Stimulated activated CD4-positive, alpha-beta T cell treated with anti-CD3 and anti-CD28 coated beads, Interleukin-1b, Interleukin-23, amount 100 ng/mL, for 1 hour (primary cell): ENCODE measurements at places on chromosomes 12 and 14.

DNA sequence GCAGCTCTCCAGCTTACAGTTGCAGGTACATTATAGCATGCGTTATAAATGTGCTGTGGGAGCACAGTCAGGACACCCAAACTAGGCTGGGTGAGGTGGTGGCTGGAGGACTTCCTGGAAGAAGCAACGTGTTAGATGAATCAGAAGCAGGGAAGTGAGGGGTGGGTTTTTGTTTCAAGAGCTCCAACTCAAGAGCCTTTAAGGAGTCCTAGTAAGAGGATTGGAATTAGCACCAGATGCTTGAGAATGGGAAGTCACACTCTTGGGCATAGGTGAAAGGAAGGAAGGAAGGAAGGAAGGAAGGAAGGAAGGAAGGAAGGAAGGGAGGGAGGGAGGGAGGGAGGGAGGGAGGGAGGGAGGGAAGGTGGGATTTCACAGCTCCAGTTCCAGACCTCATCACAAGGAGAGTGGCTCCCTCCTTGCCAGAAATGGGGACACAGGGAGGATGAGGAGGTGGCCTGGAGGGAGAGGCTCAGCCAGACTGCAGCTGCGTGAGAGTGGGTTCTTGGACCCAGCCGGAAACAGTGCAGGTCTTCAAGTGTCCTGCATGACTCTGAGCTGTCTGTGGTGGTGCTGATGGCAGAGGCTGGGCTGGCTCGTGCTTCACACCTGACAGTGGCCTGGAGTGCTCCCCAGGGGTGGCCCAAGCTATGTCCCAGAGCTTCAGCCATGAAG, 115.7 kb upstream of the GSC start:
- no peak for DNase-seq

DNA sequence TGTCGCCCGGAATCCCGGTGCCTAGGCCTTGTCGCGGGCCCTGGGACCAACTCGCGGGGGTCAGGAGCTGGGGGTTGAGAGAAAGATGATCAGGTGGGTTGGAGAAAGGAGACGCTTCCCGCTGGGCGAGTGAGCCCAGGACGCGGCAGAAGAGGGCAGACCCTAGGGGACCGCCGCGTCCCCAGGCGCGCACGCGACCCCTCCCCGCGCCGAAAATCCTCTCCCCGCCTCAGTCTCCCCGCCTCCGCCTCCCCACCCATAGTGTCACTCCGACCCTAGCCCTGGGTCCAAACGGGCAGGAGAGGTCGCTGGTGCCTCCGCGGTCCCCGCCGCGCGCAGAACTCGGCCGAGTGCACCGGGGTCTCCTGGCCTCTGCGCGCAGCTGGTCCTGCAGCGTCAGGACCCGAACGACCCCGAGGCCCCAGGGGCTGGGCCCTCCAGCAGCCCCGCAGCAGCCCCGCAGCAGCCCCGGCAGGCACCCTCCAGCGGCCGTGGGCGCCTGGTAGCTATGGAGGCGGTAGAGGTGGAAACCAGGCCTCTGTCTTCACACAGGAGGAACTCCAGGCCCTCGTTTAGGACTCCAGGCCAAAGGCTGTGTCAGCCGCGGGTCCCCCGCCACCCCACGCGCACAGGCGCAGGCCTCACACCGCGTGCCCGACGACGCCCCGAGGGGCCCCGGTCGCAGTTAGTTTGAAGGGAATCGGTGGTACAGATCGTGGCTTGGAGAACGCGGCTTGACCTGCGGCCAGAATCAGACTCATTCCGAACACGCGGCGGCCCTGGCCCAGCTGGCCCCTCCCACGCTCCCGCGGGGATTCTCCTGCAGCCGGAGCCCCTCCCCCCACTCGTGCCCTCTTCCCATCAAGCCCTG, 60.1 kb upstream of the EIF5 start:
- DNase-seq = no peak

GRCh38 chr12:80282761-80283160, 161.3 kb upstream of the PTPRQ start:
- no peak for DNase-seq

GRCh38 chr14:60839657-60840056, 105.1 kb downstream of the MNAT1 start:
- DNase-seq = no peak

- no peak for DNase-seq
Measured at GRCh38 chr12:111628505-111629260, 29.6 kb upstream of the ATXN2 start.
